ENCODE measurements at places on chromosomes 2 and 18.

DNA sequence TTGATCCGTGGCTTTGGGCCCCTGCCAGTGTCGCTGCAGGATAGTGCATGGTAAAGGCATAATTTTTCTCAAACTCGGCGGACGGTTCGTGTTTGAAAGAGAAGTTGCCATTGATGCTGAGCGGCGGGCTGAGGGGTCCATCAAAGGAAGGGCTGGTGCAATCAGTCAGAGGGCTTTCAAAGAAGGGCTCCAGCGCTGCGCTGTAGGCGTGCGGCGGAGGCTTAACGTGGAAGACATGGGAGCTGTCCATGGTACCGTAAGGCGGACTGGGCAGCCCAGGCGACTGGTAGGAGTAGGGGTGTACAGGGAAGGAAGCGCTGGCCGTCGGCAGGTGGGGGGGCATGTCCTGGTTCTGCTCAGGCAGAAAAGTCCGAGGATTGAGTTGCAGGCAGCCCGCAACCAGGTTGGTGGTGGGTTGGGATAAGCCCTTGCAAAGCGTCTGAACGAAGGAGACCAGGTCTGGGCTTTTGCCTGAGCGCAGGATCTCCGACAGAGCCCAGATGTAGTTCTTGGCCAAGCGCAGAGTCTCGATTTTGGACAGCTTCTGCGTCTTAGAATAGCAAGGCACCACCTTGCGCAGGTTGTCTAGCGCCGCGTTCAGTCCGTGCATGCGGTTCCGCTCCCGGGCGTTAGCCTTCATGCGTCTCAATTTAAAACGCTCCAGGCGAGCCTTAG is 2.3 kb downstream of the NEUROD1 start:
- DNase-seq, result peak; percentile 71

DNA sequence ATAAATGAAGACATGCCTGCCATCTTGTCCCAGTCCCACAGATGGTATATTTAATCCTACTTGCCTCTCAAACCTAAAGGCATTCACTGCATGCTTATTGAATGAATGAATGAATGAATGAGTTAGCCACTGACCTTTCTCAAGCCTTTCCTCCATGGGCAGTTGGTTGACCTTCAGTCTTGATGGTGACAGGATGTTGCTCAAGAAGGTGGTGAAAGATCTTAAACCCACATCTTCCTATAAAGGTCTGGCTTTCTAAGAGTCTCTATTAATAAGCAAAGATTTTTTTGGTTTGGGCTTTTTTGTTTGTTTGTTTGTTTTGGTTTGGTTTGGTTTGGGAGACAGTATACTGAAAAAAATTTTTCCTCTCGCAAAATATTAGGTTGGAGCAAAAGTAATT is 41.7 kb downstream of the KIAA2012 start:
- DNase-seq, result peak; percentile 49

DNA sequence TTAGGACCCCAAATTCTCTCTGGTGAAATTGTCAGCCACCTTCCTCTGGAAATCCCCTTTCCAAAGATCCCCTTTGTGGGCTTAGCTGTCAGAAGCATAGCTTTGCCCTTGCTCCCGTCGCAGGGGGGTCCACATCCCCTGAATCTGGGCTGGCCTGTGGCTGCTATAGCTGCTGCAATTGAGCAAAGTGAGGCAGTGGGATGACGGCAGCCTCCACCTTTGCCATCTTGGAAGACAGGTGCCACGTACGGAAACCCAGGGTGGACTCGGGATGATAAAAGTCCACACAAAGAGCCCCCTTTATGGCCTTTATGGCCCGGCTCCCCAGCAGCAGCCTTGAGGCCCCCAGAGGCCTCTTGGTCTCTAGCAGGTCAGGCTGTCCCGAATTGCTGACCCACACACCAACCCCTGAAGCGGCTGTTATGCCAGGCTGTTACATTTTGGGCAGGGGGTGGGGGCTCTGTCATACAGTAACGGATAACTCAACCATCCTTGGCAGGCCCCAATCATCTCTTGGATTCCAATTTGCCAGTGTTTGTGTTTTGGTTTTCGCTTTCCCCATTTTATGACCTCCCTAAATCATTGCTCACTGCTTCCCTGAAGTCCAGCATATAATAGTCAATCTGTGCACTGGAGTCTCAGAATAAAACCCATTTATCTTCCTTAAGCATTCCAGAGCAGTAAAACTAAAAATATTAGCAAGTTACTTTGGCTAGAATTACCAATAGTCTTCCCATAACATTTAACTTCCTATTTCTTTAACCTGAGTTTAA is 33.2 kb upstream of the ID2 start:
- no peak for DNase-seq

DNA sequence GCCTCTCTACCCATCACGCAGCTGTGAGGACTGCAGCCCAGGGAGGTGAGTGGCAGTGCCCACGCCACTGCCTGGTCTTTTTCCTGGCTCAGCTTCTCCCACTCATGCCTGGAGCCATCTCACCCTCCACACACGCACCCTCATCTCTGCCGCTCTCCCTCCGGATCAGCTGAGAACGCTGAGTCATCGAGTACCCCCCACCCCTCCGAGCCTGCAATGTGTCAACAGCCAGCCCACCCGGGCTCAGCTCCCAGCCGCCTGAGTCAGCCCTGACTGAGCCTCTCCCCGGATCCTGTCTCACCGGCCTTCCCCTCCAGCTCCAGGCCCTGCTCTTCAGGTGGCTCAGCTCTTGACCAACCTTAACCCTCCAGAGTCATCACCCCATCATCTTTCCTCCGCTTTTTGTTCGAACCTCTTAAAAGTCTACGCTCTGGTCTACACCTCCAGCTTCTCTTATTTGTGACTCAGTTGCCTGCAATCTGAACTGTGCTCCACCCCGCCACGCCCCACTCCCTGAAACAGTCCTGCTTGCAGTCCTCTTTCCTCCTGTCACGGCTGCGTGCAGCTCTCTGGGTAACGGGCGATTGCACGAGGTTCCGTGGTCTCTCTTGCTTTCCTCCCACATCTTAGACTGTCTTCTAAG is 94.4 kb upstream of the ASAP2 start:
- peak; percentile 96 for DNase-seq

GRCh38 chr2:103249462-103249861 is 487.6 kb downstream of the TMEM182 start:
- no peak for DNase-seq

- DNase-seq, result peak; percentile 56
These were observed 1.3 kb downstream of the TWIST2 start for GRCh38 chr2:238848976-238849853.

- DNase-seq, result peak; percentile 38
These were observed 32.4 kb downstream of the ASB1 start for GRCh38 chr2:238459081-238459629.

GRCh38 chr2:15868186-15868585 is 72.2 kb upstream of the MYCN start:
- no peak for DNase-seq

- peak; percentile 7 for DNase-seq
These were observed 105.7 kb upstream of the KCTD1 start for GRCh38 chr18:26653943-26654615.

- peak; percentile 58 for DNase-seq
These were observed at the start of gene ADGRF3 for GRCh38 chr2:26346454-26347053. TSS of gene ADGRF3 (minus strand) at chr2:26346789. CDS start at chr2:26346234, 555 bp downstream.

DNA sequence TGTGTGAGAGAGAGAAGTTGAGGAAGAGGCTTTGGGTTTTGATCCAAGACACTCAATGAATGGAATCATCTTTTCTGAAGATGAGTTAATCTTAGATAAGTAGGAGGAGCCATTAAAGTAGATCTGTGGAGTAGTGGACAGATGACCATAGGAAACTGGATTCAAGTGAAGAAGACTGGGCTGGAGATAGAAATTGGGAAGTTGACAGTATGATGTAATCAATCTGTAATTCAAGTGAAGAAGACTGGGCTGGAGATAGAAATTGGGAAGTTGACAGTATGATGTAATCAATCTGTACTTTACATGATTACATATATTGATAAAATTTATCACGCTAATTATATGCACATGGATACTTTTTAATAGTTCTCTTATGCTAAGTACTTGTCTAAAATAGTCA is 92.8 kb downstream of the PHLPP1 start:
- no peak for DNase-seq

DNA sequence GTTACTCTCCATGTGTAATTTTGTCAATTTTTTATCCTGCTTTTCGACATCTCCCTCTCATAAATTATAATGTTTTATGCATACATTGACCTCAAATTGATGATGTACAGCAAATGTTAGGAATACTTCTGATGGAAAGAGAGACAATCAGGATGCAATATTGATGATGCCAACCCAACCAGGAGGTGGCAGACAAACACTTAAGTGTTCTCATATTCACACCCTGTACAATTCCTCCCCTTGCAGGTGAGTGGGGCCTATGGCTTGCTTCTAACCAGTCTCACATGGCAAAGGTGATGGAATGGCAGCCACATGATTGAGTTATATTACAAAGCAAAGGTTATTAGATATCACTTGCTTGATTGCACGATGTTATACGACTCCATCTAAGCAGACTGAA is 594.3 kb upstream of the REG3G start:
- DNase-seq, result no peak

- DNase-seq, result no peak
These were observed 108.9 kb upstream of the IL1R2 start for GRCh38 chr2:101882769-101883307.

GRCh38 chr2:71526141-71526540 is 72.8 kb downstream of the DYSF start:
- no peak for DNase-seq

- DNase-seq, result peak; percentile 52
These were observed 4.9 kb upstream of the SIX2 start for GRCh38 chr2:45014016-45014702.

DNA sequence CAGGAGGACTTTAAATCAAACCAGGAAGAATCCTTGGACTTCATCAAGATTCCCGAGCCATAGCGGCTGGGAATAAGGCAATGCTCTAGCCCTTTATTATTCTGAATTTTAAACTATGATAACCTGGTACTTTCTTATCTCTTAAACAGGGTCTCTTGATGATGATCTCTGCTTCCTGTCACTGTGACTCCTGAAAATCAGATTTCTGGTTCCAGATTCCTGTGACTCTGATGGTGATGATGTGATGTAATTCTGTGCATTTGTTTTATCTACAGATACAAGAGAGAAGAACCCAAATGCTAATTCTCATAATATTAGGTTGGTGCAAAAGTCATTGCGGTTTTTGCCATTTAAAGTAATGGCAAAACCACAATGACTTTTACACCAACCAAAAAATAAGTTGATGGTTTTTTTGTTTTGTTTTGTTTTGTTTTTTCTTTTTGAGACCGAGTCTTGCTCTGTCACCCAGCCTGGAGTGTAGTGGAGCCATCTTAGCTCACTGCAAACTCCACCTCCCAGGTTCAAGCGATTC is 116.3 kb upstream of the CREB1 start:
- no peak for DNase-seq

GRCh38 chr18:51537487-51537886 is 340.0 kb upstream of the MEX3C start:
- no peak for DNase-seq

GRCh38 chr2:20429528-20429927 is 17.3 kb upstream of the RHOB start:
- DNase-seq, result no peak

DNA sequence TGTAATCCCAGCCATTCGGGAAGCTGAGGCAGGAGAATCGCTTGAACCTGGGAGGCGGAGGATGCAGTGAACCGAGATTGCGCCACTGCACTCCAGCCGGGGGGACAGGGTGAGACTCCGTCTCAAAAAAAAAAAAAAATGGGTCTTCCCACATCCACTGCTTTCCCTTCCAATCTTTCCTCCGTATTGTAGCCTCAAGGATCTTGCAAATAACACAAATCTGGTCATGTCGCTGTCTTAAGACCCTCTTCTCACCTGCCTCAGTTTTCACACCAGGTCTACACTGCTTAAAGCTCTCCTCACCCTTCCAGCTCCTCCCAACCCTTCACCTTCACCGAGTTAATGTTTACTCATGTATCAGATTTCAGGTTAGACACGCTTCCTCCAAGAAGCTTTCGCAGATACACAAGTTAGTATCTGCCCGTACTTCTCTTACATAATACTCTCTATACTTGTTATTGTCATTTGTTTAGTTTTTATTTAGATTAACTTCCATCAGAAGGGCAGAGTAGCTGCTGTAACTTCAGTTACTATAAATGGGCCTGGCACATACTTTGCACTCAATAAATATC is 1.5 kb downstream of the IER3IP1 start:
- peak; percentile 51 for DNase-seq

DNA sequence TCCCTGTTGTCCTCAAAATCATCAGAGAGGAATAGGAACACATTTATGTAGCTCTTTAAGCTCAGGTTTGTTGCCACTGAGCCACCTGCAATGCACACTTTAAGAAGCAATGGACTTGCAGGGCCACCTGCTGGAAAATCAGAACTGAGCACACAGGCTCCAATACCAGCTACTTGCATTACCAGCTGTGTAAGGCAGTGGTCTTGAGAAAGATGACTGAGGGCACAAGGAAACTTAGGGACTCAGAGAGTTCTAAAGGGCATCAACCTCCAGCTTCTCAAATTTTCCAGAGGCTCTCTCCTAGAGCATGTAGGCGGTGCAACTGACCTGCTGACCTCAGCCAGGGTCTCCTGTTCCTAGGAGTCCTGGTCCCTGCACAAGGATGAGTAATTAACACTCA is 2.5 kb upstream of the CNDP2 start:
- DNase-seq, result peak; percentile 68

DNA sequence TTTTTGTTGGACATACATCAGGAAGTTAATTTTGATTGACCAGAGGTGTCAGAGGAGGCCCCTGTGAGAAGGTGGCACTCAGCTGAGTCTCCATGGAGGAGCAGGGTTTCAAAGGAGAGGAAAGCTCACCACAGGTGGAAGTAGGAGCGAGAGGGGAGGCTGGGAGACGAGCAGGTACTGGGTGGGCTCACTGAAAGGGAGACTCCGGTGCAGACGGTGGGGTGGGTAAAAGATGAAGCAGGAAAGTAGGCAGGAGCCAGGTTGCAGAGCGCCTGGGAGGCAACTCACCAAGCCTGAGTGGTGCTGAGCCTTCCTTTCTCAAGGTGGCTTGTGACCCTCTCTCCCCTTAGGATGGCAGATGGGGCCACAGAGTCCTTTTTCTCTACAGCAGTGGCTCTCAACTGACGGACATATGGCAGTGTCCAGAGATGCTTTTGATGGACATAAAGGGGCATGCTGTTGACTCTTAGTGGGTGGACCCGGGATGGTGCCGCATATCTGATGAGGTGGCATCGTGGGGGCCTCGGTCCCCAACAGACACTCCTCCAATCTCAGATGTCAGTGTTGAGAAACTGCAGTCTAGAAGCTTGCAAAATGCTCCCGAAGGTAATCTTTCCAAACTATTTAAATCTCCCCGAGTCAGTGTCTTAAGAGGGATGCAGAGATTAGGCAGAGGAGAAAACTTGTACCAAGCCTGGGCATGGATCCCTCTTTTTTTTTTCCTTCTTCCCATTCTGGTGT is 64.0 kb downstream of the LPIN1 start:
- no peak for DNase-seq

GRCh38 chr2:179096090-179096489 is 46.2 kb upstream of the CCDC141 start:
- DNase-seq, result no peak

GRCh38 chr2:129253461-129253812 is 726.0 kb upstream of the RAB6C start:
- no peak for DNase-seq

GRCh38 chr2:186274936-186275575 is 211.0 kb upstream of the ZC3H15 start:
- peak; percentile 81 for DNase-seq
